NCI-H2081 (cell line): ENCODE measurements at places on chromosomes 1 and 21.

DNA sequence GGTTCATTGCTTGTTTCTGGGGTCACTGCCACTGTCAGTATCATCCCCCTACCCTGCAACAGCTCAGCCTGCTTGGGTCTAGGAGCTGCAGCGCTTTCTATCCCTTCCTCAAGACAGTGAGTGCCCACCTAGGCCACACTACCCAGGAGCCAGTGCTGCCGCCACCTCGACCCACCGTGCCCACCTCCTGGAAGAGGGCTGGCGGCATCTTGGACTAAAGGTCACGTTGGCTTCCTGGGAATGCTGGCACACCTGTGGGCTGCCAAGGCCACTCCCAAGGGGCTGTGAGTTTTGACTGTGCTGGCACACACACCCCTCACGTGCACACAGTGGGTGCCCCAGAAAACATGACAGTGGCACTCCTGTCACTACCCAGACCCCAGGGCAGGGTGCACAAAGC, 22.1 kb downstream of the CRYAA start:
- DNase-seq, result no peak

GRCh38 chr1:17768651-17769241, 13.6 kb downstream of the ACTL8 start:
- DNase-seq, result no peak

DNA sequence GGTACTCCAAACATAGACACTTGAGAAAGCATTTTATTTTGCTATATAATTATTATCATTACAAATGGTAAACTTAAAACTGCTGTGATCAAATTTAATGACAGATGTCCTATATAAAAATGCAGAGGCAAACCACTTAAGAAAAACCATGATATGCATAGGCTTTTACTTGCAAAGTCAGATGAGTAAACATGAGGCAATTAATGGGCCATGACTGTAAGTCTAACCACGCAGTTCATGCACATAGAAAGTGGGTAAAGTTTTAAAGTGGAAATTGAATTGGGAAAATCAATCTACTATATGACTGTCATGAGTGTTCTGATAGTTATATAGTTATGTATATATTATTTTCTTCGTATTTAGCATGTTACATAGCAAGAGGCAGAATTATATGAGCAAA, 219.2 kb downstream of the PTPRC start:
- no peak for DNase-seq

DNA sequence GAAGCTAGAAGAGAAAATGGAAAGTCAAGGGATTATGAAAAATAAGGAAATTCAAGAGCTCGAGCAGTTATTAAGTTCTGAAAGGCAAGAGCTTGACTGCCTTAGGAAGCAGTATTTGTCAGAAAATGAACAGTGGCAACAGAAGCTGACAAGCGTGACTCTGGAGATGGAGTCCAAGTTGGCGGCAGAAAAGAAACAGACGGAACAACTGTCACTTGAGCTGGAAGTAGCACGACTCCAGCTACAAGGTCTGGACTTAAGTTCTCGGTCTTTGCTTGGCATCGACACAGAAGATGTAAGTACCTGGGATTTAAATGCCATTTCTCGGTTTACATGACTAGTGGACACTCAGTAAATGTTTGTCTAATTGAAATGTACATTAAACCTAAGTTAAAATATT, 40.0 kb downstream of the CENPF start:
- DNase-seq, result no peak

DNA sequence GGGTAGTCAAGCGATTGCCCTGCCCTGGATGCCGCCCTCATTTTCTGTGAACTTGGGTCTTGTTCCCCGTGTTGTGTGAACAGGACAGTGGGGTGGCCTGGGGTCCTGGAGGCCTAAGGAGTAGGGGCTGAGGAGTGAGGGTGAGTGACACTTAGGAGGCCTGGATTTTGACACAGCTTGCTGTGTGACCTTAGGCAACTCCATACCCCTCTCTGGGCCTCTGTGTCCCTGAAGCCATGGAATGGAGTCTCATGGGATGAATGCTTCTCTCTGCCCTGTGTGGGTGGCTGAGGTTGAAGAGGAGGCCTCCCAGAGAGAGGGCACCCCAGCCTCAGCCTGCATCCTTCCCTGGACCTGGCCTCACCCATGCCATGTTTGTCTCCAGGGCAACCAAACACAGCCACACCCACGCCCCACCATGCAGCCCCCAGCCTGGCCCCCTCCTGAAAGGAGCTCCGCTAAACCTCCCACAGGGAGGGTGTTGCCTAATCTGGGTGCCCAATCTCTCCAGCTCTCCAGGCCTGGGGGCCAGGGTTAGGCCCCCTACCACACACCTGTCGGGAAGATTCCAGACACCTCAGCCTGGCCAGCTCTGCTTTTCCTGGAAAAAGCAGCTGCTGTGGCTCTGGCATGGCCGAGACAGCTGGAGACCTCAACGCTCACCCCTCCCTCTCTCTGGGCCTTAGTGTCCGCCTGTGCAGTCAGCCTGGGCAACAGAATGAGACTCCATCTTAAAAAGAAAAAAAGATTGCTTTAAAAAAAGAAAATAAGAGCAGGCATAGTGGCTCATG, 9.9 kb downstream of the MYOM3 start:
- no peak for DNase-seq

DNA sequence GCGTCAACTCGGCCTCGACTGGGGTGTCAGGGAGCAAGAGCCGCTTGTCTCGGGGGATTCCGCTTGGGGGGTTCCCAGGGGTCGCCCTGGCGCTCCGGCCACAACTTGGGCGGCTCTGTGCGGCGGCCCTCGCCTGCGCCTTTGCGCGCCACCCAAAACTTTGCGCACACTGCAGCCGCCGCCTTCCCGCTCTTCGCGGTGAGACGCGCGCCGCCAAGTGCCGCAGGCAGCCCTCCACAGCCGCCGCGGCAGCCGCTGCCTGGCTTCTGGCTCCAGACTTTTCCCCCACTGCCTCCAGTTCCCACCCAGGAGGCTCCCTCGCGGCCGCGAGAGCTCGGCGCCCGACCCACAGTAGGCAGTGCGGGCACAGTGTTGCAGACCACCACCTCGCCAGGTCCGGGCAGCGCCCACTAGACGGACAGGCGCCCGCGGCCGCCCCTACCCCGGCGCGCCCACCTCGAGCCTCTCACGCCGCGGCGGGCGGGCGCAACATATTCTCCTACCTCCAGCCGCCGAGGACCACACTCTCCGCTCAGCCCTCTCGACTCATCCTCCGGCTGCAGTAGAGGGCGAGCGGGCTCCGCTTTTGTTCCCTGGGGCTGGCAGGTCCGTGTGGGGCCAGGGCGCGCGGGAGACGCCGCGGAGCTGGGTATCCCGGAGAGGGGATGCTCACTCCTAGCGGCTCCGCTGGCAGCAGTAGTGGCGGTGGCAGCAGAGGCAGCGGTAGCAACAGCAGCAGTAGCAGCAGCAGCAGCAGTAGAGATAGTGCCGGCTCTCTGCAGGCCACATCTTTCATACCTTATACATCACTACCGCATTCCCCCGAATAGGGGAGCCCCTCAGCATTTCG, 296.6 kb downstream of the OMA1 start:
- no peak for DNase-seq

DNA sequence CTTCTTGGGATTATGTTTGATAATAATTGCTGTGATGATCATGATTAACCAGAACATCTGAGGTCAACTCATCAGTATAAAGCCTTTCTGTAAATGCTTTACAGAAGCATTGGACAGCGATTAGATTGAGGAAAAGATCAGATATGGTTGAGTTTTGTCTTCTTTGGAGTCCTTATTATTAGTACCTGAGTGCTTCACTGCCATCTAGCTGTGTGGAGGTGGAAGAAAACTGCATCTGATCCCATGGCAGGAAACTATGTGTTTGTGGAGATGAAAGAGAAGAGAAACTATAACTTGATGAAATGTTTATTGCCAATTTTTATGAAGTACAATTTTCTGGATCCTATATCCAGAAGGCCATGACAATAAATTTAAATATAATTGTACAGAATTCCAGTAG, 11.4 kb downstream of the FLG2 start:
- no peak for DNase-seq

DNA sequence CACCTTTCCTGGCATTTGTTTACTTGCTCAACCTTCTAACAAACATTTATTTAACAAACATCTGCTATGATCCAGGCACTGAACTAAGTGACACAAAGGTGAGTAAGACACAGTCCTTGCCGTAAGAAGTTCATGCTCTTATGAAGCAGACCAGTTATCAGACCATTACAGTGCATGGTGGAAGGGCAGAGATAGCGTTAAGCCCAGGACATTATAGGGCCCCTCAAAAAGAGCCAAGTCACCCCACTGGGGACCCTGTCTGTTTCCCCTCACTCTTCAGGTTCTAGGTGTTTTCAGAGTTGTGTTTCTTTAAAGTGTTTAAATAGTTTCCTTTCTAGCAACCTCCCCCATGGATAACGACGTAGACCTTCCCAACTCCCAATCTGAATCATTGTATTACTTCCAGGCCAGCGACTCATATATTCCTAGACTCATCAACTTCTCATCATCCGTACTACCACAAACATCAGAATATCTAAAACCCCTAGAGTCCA, 39.3 kb downstream of the TCP10L start:
- DNase-seq, result no peak
